NCI-H2081 (cell line): ENCODE measurements at places on chromosomes 1 and 21.
A peak's percentile ranks its signal among the peaks of the same experiment; 100 is the strongest.

DNA sequence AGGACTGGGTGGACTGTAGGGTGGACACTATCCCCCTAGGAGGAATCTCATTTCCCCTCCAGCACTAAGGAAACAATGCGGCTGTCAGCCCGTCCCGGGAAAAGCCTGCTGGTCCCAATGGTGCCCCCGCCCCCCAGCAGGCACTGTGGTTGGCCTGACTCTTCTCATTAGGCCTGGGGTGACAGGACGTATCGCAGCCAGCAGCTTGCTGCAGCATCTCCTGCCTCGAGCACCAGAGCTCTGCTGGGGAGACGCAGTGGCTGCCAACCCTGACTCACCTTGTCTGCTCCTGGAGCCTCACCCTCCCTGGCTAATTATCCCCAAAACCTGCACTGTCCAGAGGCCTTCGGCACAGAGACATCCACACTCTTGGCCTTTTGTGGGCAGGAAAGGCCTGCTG is 115.1 kb upstream of the GJB5 start:
- no peak for DNase-seq

DNA sequence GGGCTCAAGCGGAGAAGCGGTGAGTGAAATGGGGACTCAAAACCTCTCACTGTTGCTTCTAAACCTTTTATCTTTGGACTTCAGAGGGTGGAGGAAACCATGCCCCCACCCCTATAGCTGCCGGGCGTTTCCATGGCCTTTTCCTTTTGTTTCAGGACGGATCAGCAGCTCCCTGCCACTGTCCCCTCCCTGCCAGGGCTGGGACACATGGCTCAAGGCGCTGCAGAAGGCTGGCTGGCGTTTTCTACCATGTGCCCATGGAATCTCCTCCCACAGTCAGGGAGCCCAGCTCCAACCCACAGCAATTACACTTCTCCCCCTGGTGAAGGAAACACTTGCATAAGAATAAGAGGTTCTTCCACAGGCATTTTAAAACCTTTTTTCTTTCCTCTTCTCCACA is 812.7 kb downstream of the PLA2G4A start:
- no peak for DNase-seq

DNA sequence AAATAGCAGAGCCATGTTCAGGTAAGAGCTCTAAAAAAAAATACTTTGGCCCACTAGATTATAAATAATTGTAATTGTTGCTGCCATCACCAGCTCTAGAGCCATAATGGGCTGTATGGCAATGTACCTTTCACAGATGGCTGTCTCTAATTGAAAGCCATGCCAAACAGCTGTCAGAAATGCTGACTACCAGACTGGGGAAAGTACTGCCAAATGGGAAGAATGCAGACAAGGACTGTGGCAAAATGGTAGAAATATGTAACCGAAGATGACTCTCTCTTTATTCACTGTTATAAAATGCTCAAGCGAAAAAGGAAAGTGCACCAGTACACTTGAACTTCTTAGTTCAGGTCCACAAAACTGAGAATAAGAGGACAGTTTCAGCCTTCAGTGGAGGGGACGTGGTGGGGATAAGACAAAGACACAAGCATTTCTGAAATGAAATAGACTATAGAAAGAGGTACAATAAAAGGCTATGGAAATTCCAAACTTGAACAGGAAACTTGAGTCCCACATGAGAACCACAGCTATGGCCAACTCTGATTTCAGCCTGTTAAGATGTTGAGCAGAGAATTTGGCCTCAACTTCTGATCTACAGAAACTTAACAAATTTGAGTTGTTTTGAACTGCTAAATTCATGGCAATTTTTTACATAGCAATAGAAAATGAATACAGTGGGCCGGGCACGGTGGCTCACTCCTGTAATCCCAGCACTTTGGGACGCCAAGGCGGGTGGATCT is 46.5 kb upstream of the LPGAT1 start:
- no peak for DNase-seq

GRCh38 chr1:45522324-45523104 is 830 bp upstream of the PRDX1 start:
- peak; percentile 54 for DNase-seq

DNA sequence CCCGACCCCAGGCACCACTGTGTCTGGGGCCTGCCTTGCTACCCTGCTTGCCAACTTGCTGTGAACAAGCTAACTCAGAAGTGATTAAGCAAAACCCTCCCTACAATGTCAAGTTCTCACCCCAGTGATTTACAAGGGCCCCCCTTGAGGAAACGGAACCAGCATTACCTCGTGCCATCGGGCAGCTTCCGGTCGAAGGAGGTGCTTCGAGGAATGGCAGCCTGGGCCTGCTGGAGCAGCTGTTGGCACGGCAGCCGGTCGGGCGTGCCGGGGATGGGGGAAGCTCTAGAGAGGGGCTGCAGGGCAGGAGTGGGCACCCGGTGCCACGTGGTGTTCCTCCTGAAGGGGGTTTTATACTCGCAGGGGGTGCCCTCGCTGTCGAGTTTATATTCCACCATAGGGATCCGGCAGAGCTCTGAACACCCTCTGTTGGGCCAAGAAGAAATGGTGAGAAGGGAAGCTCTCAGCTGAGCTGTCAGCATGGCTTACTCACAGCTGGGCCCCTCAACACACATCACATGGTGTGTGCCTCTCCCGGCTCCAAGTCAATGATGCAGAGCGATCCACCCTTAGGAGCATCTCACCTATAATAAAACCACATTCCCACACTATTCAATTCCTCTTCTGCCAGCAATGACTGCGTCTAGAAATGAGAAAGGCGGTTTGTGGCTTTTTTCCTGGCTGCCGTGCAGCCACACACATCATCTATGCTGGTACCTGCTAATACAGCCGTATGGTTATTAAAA is 184.4 kb downstream of the SIPA1L2 start:
- DNase-seq = no peak

- DNase-seq = no peak
These were observed 135.0 kb downstream of the NAV1 start for GRCh38 chr1:201673915-201674314.

GRCh38 chr1:35173909-35174540 is 18.9 kb downstream of the SFPQ start:
- DNase-seq = no peak

DNA sequence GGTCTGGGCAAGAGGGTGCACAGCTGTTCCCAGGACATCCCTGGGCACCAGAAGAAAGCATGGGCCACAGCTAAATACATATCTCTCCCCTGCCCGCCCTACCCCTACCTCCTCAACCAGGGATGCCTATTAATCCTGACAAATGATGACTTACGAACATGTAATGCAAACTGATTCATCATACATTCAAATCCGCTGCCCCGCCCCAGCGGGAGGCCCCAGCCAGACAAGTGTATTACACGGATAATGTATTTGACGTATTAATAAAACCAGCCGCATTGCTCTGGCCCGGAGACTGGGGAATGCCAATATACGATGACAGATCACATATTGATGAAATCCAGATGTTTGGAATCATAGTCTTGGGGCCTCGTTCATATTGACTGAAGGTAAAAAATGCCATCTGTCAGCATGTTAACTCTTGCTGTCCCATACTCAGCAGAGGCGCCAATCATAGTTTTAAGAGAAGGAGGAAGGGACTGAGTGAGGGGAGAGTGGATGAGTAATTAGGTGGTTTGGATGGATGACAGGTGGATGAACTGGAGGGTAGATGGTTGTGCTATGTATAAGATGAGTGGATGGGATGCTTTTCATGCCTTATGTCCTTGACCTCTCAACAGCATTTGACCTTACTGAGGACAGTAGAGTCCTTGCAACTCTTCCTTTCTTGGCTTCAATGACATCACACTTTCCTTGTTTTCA is 68.2 kb downstream of the TMEM53 start:
- DNase-seq = no peak

DNA sequence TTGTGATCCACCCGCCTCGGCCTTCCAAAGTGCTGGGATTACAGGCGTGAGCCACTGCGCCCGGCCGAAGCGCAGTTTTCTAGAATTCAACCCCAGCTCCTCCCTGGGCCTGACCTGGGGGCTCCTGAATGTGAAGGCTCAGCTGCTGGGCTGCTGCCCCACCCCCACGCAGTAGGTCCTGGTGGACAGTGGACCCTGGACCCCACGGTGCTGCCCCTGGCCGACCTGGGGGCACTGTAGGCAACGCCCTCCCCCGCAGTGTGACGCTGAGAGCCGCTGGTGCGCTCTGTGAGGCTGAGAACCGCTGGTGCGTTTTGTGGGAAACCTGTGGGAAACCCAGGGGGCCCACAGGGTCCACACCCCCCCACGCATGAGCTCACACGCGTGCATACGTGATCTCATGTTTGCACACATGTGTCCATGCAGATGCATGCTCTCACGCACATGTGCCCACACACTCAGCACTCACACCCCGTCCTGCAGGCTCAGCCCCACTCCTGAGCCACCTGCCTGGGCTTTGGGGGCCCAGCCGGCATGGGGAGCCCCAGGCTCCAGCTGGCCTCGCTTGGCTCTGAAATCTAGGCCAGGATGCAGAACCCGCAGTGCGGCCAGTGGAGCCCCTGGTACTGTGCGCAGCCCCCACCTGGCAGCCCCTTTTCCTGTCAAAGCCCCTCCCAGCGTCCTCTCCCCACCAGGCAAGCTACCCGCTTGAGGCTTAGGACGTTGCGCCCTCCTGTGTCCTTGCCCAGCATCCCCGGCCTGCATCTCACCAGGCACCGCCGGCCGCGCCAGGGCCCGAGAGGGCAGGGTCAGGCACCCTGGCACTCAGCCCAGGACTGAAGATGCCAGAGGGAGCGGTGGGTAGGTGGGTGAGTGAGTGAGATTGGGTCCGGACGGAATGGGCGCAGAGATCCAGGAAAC is 67.7 kb downstream of the COL18A1 start:
- no peak for DNase-seq

DNA sequence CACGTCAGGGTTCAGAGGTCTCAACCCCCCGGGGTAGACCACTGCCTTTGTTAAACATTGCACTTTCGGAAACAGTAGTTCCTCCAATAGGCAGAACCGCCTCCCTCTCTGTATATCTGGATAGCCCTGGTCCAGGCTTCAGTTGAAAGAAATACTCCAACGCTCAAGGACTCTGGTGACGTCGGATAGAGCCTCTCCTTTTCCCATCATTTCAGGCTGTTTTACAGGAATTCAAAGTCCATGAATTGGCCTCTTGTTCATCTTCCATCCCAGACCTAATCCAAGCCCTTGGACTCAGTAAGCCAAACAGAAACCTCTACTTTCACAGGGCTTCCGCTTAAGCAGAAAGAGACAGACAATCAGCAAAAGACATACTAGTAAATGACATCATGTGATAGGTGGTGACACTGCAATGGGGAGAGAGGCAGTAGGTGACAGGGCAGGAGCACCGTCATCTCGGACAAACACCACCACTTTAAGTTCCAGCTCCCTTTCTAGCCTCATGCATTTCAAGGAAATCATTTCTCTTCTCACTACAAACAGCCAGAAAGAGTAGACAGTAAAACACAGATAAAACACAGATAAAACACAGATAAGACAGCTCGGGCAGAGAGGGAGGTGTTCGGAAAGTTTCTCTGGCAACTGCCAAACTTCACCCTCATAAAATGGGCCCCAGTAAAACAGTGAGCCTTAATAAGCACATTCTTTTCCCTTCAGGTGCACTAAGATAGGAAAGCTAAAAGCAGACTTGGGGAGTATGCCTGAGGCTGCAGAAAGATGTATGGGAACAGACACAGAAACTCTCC is 2.3 kb upstream of the PLA2G2A start:
- DNase-seq = no peak

GRCh38 chr1:153741986-153742385 is 14.1 kb downstream of the INTS3 start:
- no peak for DNase-seq

DNA sequence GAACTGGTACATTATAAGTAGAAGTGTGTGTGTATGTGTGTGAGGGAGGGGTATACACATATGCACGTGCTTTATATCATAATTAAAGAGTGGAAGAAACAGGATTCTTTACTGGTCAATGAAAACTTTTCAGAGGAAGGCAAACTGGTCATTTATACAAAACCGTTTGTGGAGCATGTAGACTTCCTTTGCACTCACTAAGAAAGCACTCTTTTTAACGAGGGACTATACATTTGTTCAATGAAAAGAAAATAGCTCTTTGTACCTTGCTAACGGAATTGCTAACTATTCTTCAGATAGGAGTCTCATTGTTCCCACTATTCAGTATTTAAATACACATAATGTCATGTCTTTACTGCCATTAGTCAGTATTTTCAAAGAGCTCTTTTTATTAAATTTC is 219.3 kb downstream of the ST6GALNAC3 start:
- DNase-seq = no peak

GRCh38 chr1:25467193-25467592 is 36.5 kb downstream of the MACO1 start:
- DNase-seq = no peak

- DNase-seq = no peak
These were observed 6.4 kb downstream of the XCL1 start for GRCh38 chr1:168582688-168583336.

- DNase-seq = no peak
These were observed at the start of gene TNFRSF4 for GRCh38 chr1:1213345-1214265. TNFRSF4 (minus strand) TSS chr1:1214153; CDS start chr1:1214127, 26 bp downstream.

DNA sequence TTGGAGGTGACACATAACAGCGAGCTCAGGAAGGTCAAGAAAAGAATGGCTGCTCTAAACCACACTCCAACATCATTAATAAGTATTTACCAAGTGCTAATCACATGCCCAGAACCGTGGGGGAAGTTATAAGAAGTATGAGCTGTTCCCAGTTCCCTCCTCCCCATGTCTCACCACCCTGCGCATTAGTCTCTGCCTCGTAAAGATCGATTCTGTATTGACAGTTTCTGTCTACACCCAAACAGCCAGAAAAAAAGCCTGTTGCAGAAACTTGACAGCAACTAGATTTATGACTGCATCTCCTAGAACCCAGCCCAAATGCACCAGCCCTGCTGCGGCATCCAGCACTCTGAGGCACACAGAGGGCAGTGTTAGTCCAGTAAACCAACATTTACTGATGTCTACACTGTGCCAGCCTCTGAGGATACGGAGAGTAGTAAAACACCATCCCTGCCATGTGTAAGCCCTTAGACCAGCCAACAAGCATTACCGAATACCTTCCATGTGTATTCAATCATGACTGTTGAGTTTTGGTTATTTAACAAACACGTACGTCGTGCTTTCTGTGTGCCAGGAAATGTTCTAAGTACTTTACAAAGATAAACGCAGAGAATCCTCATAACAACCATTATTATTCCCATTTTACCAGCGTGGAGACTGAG is 63.6 kb upstream of the ZBTB40 start:
- DNase-seq = no peak

DNA sequence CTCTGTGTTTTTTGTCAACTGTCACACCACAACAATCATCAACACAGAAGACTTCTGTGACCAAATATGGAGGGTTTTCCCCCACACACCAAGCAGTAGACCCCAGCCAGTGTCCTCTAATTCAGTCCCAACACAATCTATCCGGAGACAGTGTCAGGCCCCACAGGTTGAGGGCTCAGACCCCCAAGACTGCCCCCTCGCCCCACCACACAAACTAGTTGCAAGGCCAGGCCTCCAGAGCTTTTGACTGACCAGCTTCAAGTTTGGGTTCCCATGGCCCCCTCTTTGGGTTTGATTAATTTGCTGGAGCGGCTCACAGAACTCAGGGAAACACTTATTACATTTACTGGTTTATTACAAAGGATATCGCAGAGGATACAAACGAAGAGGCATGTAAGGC is 37.2 kb downstream of the NEK2 start:
- no peak for DNase-seq

- no peak for DNase-seq
These were observed 1.2 kb upstream of the DENND1B start for GRCh38 chr1:197776351-197777105.

- no peak for DNase-seq
These were observed 12.9 kb upstream of the NUF2 start for GRCh38 chr1:163308811-163309210.
